ENCODE measurements at places on chromosomes 5 and 9.

DNA sequence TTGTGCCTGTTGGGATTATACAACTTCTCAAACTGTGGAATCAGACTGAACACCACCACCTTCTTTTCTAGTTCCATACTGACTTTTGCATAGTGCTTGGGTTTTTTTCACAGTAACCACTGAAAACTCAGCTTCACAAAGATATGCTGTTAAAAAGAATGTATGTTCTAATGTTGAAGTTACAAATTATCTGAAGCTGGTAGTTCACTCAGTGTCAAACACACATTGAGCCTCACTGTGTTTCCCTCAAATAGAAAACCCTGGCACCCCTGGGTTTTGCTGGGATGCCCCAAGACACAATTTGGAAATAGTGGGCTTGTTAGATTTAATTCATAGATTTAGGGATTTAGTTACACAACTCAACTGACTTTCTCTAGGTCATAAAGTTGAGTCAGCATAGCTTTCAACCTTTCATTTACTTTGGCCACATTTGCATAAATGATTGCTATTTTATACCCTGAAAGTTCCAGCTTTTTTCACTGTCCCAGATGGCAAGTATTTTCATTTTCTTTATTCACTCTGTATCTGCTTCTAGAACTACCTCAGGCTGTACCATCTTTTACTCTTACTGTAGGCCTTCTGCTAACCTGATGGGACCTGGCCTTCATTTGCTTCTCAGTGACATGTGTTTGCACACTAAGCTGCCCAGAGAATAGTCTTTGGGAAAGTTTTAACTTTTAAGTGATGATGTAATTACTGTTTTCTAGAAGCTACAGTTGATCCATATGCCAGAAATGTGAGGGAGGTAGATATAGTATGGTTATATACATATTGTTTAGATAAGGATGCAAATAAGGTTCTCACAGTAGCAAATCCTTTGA is 115.1 kb downstream of the CDC42SE2 start:
- DNase-seq: peak; percentile 65

DNA sequence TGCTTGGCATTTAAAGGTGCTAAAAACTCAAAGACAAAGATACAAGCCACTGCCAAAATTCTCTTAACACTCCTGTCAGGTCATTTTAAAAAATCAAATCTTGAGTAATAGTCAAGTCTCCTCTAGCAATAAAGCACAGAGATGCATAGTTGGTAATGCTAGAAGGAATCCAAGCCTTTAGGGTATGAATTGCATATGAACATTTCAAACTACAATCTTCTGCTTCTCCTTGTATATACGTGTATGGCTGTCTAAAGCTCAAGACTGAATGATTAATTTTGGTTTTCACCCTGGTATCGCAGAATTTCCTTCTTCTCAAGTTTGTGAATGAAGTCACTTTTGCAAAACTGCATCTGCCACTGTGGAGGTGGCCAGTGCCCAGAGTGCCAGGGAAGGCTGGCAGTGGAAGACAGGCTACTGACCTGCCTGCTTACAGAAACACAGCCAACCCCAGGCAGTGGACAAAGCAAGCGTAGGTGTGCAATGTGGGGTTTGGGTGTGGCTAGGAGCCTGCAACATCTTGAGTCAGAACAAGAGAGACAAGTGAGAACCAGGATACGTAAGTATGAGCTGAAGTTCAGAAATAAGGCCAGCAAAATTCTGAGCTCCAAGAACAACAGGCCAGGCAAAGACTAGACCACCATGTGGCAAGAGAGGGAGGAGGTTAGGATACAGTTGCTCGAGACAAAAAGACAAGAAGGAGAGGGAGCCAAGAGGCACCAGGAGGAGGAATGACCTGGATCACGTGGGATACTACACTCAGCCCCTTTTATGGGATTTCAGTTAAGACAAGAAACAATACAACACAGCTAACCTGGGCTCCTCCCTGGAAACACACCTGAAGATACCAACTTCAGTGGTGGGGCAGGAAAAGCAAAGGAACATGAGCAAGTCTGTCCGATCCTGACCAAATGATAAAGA is 22.6 kb downstream of the MYO10 start:
- DNase-seq: no peak

DNA sequence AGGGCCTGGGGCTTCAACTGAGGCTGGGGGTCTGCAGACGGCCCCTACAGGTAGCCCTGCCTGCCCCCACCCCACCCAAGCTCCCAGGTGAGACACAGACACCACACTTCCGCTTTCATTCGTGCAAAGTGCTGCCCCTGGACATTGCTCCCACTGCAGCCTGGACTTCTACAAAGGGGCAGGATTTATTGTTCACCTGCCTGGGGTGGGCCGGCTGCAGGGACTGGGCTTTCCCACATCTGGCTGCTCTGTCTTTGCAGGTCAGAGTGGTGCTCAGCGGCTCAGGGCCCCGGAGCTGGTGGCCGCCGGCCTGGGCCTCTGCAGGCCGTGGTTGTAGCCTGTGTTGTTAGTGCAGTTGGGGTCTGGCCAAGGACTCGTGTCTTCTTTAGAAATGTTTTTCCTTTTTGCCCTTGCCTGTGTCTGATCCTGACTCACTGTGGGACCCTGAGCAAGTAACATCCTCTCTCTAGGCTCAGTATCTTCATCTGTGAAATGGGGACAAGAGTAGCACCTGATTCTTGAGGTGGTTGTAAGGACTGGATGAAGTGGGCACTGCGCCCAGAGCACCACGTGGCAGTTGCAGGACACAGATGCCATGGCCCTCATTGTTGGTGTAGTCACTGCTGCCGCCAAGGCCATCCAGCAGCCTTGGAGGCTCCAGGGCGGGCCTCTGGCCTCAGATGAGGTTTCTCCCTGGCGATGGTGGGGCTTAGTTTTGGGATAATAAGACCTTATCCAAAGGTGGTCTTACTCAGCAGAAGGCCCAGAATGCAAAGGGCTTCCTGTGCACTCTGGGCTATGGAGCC is 143.9 kb downstream of the CACNA1B start:
- DNase-seq: no peak

- no peak for DNase-seq
These were observed 77.4 kb downstream of the VAV2 start for GRCh38 chr9:133914442-133915342.

GRCh38 chr5:171158581-171158980 is 150.5 kb upstream of the TLX3 start:
- no peak for DNase-seq

DNA sequence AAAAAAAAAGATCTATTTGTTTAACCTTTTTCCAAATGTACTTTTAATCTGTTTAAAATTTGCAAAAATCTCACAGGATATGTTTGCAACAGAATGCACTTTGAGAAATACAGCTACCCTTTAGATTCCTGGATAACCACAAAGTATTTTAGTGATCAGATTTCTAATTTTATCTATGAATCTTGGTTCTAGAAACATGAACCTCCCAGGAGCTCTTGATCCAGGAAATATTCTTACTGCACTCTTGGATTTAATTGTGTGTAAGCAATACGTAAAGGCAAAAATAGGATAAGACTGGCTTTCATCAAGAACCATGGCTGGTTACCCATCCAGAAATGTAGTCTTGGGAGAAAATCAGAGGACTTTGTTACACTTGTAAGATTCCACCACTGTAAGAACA is 1581.8 kb upstream of the WWC1 start:
- no peak for DNase-seq

- DNase-seq: no peak
These were observed 59.4 kb upstream of the PTPN3 start for GRCh38 chr9:109557481-109557880.

- no peak for DNase-seq
These were observed 34.2 kb downstream of the ASS1 start for GRCh38 chr9:130478736-130479575.

- no peak for DNase-seq
These were observed 568.8 kb upstream of the SEMA6A start for GRCh38 chr5:117143406-117143805.

DNA sequence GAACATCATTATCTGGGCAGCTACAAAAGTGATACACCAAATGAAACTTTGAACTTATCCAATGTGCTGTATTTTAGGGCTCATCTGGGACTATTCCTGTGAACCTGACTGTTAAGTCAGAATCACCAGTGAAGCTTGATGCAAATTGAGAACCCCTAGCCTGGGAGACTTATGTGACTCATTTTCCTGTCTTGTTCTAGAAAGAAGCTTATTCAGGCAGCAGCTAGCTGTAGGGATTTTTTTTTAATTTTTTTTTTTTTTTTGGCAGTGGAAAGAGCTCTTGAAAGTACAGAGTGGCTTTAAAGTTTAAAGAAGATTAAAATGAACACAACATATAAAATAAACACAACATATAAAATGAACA is 81.1 kb upstream of the TNFAIP8 start:
- DNase-seq: peak; percentile 77

- DNase-seq: no peak
These were observed 26.3 kb downstream of the GSN start for GRCh38 chr9:121294151-121294743.

DNA sequence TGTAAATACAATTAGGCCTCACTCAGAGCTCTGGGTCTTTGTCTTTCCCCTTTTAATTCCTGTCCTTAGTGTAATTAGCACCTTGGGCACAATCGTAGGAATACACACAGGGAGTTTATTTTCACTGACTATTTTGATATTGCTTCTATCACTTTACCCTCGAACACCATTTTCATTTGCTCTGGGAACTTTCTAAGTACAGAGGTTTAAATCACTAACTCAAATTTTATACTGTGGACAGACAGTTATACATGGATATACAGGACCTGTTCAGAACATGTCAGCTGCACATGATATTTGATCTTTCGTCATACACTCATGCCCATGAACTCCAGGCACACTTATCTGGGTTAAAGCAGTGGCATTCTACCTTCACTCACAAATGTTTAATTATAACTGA is 217.8 kb upstream of the TMEM161B start:
- no peak for DNase-seq

- peak; percentile 70 for DNase-seq
These were observed 138.9 kb downstream of the RGS3 start for GRCh38 chr9:113602126-113603047.

DNA sequence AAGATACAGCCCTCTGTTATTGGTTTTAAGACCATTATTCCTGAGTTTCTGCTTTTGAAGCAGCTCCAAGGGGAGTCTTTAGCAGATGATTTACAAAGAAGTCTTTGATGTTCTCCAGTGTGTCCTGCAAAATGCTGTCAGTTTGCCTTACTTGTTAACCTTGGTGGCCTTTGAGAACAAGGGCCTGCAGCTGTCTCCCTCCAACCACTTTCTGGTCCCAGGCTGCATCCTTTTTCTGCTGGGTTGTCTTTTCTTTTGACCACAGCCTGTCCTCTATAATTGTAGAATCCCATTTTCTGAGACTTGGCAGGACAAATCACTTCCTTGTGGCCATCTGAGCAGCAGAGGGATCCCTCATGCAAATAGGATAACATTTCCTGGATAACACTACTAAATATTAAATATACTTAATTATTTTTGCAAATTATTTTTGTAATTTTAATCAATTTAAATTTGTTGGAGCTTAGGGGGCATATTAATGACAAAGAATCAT is 281.4 kb downstream of the DMRT2 start:
- DNase-seq: no peak

DNA sequence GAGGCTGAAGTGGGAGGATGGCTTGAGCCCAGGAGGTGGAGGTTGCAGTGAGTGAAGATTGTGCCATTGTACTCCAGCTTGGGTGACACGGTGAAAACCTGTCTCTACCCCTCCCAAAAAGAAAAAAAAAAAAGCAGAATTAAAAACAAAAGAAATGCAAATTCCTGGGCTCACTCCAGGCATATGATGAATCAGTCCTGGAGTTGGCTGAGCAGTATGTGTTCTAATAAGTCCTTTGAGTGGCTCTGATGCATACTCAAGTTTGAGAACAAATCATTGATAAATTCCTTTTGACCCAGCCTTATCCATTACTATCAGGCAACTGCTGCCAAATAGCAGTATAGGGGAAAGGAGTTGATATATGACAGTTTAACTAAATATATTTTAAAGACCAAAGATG is 28.3 kb downstream of the UHRF2 start:
- DNase-seq: no peak

- DNase-seq: no peak
These were observed 77.0 kb upstream of the DPYSL3 start for GRCh38 chr5:147586832-147587231.

DNA sequence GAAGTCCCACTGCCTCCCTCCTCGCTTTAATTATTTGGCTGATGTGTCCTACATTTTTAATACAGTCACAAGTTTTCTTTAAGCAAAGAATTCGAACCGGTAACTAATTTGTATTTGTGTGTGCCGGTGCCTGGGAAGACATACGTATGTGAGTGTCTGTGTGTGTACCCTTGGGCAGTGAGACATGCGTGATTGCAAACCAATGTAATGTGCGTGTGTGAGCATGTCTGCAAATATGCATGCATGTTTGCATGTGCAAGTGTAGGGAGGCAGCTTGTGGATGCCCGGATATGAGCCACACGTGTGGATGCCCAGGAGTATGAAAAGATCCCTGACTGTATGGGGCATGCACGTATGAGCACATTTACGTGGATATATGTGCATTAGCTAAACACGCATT is 44.4 kb upstream of the NEK6 start:
- DNase-seq: no peak

- no peak for DNase-seq
These were observed 523.5 kb upstream of the KLF4 start for GRCh38 chr9:108012886-108013665.

DNA sequence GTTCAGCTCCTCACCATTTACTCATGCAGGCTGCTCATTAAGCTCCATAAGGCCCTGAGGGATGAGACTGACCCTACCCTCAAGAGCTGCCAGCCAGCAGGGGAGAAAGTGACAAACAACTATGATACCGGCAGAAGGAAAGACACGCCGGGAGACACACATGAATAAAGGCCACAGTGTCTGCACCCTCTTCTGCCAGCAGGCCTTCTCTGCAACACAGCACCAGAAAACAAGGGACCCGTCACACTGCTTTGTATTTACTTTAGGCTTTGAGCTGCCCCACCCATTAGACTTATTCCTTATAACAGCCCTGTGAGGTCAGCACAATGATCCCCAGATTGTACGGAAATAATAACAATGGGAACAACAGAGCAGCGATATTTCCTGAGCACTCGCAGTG is 7.2 kb downstream of the GABBR2 start:
- no peak for DNase-seq

DNA sequence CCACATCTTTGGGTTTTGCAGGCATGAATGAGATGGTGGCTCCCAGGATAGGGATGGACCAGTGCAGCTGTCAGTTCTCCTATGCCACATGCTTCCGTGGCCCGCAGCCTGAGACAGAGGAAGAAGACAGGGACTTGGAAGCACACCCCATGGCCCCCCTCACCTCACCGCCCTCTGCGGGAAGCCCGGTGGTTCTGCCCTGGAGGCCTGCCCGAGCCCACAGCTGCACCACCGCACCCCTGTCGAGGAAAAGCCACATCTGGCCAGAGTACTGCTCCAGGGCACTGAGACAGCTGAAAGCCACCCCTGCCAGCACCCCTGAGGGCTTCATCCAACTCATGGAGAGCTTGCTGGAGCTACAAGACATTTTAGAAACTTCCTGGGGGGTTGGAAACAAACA is 7.6 kb upstream of the TRMT10B start:
- no peak for DNase-seq

Data from dermis microvascular lymphatic vessel endothelial cell (primary cell).